Activated naive CD8-positive, alpha-beta T cell treated with anti-CD3 and anti-CD28 coated beads for 36 hours (primary cell): ENCODE measurements at places on chromosomes 6 and 20. TPM values are rescaled to one million over a fixed set of nuclear protein-coding genes. Genes with fewer than 3 reads are reported as not detected.
A peak's percentile ranks its signal among the peaks of the same experiment; 100 is the strongest.

DNA sequence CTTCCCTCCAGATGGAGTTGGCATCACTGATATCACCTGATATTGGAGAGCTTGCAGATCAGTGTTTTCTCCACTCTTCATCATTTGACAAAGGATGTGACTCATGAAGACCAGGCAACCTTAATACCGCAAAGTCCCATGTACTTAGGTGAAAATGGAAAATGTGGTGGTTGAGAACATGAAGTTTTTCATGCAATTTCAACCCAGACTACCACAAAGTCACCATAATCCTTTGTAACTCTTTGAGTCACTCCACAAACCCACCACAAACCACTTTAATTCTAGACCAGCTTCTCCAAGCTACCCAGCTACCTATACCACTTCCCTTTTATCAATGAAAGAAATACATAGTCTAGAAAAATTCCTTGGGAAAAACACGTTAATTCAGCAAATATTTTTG lies 7.1 kb downstream of the NHLRC1 start:
- peak; percentile 28 for DNase-seq

DNA sequence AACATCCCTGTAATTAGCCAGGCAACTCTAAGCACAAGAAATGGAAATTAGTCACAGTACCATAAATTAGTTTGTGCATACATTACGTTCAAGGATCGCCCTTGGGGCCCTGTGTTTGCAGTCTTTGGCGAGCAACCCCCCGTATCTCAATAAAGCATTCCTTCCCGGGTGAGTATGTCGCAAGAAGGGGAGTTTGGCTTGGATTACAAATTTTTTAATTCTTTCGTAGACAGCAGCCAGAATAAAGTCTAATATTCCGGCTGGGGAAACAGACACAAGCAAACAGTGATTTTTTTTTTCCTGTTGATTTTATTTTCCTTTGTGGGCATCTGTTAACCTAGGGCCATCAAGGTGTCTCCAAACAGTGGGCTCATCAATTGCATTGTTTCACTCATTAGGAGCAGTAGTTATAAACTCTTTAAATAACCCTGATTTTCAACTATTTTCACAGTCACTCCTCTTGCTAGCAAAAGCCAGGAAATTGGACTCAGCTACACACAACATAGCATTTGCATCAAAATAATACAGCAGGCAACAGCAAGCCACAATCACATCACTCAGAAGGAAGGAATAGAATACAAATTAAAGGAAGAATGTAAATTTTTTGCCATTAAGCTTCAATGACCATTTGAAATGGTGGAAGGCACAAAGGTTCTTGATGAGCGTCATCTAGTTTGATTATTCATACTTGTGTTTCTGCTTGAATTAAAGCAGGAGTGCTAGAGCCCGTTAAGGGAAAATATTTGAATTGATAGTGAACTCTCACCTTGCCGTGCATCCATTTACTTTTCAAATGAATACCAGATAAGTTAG lies 85.3 kb downstream of the LINC00237 start:
- no peak for DNase-seq

Gene SMLR1
- total RNA-seq: not detected

- DNase-seq: no peak
These were observed 69.1 kb upstream of the TMEM30A start for GRCh38 chr6:75353644-75354043.

Gene PSMB8
- total RNA-seq: 393 TPM

Gene NMBR
- total RNA-seq: not detected

DNA sequence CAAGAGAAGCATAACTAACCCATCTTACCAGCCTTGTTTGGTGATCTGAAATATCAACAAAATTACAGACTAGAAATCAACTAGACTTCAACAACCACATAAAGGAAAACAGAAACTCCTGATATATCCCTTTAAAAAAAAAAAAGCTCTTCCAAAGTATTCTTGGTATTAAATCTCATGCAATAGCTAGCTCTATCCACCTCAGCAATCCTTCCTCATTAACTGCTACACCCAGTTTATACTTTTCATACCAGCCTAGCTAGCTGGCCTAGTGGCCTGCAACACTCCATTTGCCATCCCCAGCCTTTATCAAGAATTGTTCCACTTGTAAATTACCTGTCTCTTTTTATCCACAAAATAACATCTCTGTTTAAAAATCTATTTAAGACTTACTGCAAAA lies 69.0 kb downstream of the BACH2 start:
- DNase-seq: no peak

DNA sequence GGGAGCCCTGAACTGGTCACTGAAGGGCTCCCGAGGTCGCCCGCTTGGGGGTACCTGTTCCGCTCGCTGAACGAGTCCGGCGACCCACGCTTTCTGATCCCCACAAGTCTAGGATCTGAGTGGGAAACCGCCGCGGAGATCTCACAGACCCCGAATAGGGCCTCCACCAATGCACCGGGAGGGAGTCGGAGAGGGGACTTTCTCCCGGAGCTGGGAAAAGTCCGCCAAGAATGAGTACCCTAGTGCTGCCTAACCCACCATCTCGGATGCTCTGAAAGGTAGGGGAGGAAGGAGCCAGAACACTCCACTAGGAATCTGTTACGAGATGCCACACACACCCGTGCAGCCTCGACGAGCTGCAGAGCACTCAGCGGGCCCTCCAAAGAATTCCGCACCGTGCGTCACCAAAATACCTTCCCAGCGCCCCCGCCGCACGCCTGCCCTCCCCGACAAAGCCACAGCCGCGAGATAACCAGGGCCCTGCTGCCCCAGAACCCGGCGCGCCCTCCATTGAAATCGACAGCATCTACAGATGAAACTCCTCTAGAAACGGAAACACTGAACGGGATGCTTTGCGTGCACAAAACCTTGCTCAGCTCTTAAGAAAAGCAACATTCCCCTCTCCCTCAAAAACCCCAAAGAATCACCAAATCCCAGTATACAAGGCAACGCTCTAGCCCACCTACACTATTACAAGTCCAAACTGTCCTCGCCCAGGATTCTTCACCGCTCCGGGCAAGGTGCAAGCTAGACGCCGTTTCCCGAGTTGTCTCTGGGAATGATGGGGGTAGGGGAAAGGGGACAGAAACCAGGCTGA lies 686 bp downstream of the COL12A1 start:
- no peak for DNase-seq

Gene CARMIL1
- 7.1 TPM for total RNA-seq

GRCh38 chr20:23072892-23073586 lies 13.1 kb downstream of the CD93 start:
- no peak for DNase-seq

Gene SPATS1
- not detected for total RNA-seq

GRCh38 chr6:39530201-39530759 lies 194.9 kb downstream of the KIF6 start:
- no peak for DNase-seq

DNA sequence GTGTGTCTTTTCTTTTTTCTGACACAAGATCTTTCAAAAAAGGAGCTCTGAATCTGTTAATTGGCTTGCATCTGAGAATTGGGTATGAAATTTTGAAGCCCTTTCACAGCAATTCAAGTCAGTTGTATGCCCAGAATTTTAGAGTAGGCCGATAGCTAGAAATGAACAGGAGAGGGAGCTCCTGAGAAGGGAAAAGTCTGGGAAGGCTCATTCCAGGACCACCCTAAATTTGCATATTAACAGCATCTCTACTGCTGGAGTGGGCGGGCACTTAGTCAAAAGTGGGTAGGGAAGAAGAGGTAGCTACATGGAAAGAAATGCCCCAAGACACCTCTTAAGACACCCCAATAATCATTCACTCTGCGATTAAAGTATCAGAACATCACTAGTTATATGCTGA lies 928.3 kb downstream of the TBC1D32 start:
- no peak for DNase-seq

Gene SIM1
- total RNA-seq: not detected

GRCh38 chr20:40331249-40331648 lies 357.8 kb downstream of the MAFB start:
- DNase-seq: no peak

Gene CRIP3
- total RNA-seq: 1.4 TPM

- DNase-seq: no peak
These were observed 423.2 kb downstream of the RFPL4B start for GRCh38 chr6:112770308-112770707.

- no peak for DNase-seq
These were observed 9.7 kb upstream of the QKI start for GRCh38 chr6:163404825-163405265.

GRCh38 chr20:57779401-57780003 lies 69.7 kb upstream of the PMEPA1 start:
- no peak for DNase-seq

- no peak for DNase-seq
These were observed 182.6 kb downstream of the ERMARD start for GRCh38 chr6:169933839-169934698.

- peak; percentile 40 for DNase-seq
These were observed 20.3 kb downstream of the CST4 start for GRCh38 chr20:23668477-23668951.

Gene ETV7
- total RNA-seq: 3.1 TPM

DNA sequence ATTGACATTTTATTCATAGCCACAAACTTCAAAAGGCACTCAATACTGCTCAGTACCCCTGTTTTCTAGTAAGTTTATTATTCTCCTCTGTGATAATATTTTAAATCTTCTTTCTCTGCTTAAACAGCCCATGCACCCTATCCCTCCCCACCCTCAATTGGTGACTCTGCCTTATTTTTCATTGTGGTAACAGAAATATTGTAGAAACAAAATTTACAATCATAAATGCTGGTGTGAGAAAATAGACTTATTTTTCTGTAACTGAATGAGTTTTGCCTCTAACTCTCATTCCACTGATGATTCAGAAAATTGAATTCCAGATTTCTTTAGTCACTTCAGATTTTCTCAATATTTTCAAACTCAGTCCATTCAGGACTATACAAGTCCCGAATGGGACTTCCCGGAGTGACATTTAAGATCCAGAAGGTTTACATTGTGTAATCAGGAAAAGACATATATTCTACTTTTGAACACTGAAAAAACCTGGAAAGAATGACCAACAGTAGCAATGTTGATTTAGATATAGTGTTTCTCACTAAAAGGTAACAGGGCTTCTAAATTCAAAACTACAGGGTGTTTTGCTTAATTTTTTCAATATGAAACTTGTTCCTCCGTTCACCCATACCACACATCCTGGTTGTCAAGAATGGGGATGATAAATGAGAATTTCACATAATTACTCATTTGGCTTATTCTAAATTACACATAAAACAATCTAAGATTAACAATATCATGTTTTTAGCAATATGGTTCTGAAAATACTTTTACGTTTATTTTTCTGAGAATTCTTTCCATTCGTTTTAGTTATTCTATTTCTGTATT lies 34.8 kb upstream of the UST start:
- DNase-seq: no peak

Gene SFTA2
- not detected for total RNA-seq

Gene SIRPA
- total RNA-seq: 0.31 TPM

Gene RNF182
- total RNA-seq: not detected

GRCh38 chr20:19301843-19302242 lies 89.4 kb downstream of the SLC24A3 start:
- DNase-seq: no peak

DNA sequence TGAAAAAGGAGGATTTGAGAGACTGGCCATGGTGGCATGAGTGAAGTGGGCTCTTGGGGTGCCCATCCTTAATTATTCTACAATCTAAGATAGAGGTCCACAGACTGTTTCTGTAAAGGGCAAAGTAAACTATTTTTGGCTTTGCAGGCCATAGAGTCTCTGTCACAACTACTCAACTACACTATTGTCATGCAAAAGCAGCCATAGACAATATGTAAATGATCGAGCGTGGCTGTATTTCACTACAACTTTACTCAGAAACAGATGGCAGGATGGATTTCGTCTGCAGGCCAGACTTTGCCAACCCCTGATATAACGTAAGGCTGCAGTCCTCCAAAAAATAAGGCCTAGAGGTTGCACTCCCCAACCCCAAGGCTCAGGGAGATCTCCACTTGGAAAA lies 58.2 kb upstream of the NAA20 start:
- DNase-seq: no peak

Gene RBPJL
- not detected for total RNA-seq

DNA sequence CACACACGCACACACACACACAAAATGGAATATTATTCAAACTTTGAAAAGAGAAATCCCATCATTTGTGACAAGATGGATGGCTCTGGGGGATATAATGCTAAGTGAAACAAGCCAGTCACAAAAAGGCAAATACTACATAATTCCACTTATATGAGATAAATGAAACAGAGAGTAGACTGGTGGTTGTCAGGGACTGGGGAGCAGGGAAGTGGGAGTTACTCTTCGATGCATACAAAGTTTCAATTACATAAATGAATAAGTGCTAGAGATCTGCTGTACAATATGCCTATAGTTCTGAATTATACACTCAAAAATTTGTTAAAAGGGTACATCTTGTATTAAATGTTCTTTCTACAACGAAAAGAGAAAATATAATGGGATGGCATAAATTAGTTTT lies 58.1 kb upstream of the PLN start:
- no peak for DNase-seq

- DNase-seq: no peak
These were observed 761.7 kb upstream of the FLRT3 start for GRCh38 chr20:15099130-15099529.

DNA sequence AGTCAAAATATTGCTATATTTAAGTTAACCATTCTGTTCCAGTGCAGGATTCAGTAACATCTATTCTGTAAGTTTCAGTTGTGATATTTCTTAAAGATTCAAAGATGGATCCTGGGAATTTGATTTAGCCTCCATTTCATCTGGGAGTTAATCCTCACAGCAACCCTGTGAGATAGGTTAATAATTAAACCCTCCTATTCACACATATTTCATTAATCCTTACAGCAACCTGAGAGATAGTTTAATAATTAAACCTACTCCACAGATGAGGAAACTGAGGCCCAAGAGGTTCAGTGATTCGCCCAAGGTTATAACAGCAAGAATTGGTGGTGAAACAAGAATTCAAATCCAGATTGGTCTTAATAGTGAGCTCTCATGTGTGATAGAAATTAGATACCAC lies 10.9 kb upstream of the ZBTB2 start:
- no peak for DNase-seq

DNA sequence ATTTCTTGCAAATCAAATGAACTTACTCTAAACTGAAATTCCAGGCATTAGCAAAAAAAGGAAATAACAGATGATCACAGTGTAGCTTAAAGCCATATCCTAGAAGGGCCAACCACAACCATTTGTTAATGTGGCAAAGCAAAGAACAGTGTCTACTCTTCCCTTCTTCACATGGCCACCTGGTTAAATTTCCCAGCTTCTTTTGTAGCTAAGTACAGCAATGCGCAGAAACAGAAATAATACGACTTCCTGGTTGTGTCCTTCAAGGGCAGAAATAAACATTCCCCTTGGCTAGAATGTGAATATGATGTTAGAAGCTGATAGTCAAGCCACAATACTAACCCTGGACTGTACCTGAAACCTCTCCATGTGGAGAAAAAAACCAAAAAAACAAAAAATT lies 9.6 kb downstream of the SNX3 start:
- DNase-seq: no peak

Gene RIMS4
- total RNA-seq: 0.08 TPM

Gene CTSZ
- 25.4 TPM for total RNA-seq

DNA sequence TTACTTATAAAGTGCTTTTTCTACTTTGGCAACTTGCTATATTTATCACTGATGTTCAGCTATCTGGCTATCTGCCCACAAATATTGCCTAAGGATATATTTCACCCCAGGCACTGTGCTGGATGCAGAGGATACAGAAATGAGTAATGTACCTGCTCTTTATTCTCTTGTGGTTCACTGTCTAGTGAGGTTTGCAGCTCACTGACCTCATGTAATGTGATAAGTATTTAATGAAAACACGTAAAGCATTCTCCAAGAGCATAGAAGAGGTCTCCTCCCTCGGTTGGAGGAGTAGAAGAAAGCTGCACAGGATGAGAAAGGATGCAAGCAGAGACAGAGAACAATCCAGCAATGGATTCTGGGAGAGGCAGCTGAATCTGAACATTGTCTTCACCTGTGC lies 610.7 kb downstream of the CBLN4 start:
- no peak for DNase-seq

Gene TEAD3
- 0.60 TPM for total RNA-seq

Gene CHRNA4
- total RNA-seq: not detected
